ENCODE measurements at places on chromosomes 16 and 17.

GRCh38 chr17:27538156-27538955 lies 82.1 kb downstream of the KSR1 start:
- no peak for DNase-seq

DNA sequence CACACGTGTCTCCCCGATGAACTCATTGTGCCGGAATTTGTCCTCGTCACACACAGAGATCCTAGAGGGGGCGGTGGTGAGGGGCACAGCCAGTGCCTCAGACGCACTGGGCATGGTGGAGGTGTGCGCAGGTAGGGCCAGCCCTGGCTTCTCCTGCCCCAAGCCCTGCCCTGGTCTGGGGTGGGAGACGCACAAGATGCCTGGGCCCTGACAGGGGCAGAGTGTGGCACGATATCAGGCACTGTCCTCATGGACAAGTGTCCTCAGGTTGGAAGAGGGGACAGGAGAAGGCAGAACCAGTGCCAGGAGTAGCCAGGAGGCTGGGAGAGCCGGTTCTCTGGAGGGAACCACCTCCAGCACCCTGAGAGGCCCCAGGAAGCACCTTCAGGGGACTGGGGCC lies 20.0 kb downstream of the DOC2B start:
- DNase-seq: no peak

- peak; percentile 39 for DNase-seq
Measured at GRCh38 chr16:56672761-56673536, 3.3 kb downstream of the MT1H start.

DNA sequence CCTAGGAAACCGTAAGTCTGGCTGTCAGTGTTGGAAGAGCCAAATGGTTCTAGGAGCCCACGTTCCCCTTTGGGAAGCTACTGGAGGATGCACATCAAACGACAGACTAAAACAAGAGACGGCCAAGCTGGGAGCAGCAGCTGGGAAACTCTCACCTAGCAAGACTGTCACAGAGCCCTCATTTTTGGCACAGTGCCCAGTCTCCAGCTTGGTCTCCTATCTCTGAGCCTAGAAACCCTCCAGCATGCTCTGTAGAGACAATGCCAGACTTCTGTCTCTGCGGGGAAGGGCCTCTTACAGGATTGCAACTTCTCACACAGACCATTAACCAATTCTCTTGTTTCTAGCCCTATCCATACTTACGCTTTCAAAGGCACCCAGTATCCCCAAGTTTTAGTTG lies 23.5 kb downstream of the GTF3C1 start:
- DNase-seq: no peak

GRCh38 chr16:57265850-57266530 lies 18.5 kb downstream of the PLLP start:
- DNase-seq: no peak

DNA sequence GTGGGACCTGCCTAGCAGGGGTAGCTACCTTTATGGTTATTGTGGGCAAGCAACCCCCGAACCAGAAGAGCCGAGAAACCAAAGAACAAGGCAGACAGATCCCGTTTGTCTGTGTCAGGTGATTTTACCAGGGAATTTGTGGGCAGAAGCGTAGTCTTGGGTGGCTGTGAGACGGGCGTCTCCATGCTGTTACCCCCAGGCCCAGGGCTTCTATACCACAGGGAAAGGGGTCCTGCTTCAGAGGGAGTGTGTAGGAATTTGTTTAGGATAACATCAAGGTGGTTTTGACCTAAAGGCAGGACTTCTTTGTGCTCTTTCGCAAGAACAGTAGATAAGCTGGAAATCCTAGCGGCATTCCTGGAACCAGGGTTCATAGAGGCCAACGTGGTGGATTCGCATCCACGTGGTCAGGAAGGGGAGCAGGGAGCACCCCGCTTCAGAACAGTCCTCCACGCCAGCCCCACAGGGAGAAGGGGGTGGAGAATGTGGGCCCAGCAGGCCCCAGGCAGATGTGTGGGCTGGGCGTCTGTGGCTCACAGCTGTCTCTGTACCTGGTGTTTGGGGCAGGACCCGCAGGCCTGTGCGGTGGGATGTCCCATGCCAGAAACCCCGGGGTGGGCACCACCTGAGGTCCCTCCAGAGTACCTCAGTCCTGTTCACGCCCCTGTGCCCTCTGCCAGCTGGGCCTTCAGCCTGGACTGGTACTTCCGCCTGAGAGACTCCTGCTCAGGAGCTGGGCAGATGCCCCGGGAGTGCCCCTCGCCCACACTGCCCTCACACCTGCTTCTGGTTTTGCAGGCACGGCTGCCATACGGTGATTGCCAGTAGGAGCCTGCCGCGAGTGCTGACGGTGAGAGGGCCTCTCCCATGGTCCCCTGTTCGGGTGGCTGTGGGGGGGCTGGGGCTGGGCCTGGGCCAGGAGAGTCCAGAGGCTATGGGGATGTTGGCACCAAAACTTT lies 4.1 kb downstream of the DECR2 start:
- DNase-seq: no peak

- peak; percentile 91 for DNase-seq
Measured at GRCh38 chr17:34246446-34246845, 8.6 kb upstream of the CCL2 start.

DNA sequence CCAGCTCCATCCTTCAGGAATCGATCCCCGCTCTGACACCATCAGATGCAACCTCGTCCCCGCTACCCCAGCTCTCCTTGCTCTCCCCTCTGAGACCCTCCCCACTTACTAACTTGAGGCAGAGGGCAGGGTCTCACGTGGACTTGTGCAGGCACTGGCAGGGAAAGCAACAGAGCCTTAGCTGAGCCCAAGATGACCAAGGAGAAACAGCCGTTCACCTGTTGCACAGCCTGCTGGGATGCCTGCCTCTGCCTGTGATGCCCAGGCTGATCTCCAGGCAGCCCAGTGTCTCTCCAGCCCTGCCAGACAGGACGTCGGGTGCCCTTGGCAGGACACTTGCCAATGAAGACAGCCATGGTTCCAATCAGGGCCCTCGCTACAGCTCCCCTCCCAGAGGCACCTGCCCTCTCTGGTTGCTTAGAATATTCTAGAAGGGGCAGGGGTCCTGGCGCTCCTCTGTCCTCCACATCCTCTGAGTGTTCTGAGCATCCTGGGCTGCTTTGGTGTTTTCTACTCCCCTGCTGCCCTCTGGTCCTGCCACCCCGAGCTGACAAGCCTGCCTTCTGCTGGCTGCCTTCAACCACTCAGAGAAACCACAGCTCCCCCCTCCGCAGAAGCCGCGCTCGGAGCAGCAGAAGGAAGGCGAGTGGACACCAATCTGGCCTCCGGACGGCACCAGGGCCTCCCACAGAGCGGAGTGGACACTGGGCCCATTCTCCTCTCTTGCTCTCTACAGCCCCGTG lies 6.7 kb downstream of the CEP295NL start:
- no peak for DNase-seq

- no peak for DNase-seq
Measured at GRCh38 chr17:1003972-1004768, 7.2 kb downstream of the TIMM22 start.
